NK-92 treated with Interleukin-12 subunit alpha and Interleukin-12 subunit beta, amount 100 ng/mL, for 24 hours (cell line): ENCODE measurements at places on chromosomes 1 and 21.

DNA sequence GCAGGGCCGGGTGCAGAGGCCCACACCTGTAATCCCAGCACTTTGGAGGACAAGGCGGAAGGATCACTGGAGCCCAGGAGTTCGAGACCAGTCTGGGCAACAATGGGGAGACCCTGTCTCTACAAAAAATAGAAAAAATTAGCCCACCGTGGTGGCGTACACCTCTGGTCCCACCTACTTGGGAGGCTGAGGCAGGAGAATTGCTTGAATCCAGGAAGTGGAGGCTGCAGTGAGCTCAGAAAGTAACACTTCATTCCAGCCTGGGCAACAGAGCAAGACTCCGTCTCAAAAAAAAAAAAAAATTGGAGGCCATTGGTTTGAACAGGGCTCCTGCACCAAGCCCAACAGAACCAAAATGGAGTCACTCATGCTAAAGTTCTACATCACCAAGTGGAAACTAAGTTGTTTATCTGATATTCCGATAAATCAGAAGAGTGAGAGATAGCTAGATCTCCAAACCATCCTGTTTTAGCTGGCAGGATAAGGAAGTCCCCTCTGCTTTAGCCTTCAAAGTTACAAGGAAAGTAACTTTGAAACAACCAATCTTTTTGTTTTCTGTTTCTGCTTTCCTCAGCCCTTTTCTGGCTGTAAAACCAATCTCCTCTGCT is 766 bp upstream of the LSM10 start:
- no peak for DNase-seq

DNA sequence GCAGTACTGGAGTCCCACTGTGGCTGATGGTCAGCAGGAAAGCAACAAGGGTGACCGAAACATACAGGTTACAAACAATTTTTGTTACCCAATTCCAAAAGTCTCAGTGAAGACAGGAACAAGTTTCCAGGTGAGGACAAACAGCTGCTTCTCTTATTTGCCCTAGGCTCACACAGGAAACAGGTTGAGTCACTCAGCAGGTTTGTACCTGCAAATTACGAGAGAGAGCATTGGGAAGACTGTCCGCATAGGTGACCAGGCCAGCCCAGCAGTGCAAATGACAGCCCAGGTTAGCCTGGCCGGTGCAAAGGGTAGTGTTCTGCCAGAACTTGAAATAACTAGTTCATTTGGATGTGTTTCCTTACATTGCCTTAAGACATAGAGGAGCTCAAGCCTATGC is 40.0 kb upstream of the DSCAM start:
- DNase-seq = no peak

DNA sequence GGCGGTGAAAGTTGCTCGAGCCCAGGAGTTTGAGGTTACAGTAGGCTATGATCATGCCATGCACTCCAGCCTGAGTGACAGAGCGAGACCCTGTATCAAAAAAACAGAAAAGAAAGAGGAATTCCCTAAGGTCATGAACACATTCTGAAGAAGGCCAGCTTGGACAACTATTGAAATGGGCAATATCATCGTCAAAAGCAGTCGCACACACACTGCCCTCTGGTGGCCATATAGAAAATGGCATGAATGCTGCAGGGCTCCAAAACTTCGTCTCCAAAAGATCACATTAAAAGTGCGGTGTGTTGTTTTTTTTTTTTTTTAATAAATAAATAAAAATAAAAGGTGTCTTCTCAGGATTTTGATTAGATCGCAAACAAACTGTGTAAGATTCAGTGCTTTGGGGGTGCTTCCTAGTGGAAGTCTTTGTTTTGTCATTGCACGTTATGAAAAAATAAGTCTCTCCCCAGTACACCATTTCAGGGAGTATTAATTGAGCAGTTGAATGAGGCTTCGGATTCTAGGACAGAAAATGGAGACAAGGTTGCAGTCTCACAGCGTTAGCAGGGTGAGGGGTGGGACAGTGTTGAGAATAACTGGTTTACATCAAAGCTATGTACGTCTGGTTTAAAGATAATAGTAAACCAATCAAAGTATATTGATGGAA is 87.5 kb upstream of the FMN2 start:
- no peak for DNase-seq

GRCh38 chr1:105652109-105652508 is 1404.4 kb upstream of the PRMT6 start:
- DNase-seq = no peak

GRCh38 chr21:32198384-32198783 is 80.5 kb downstream of the MIS18A start:
- no peak for DNase-seq

- no peak for DNase-seq
These were observed 22.7 kb downstream of the PAX7 start for GRCh38 chr1:18653367-18653766.

DNA sequence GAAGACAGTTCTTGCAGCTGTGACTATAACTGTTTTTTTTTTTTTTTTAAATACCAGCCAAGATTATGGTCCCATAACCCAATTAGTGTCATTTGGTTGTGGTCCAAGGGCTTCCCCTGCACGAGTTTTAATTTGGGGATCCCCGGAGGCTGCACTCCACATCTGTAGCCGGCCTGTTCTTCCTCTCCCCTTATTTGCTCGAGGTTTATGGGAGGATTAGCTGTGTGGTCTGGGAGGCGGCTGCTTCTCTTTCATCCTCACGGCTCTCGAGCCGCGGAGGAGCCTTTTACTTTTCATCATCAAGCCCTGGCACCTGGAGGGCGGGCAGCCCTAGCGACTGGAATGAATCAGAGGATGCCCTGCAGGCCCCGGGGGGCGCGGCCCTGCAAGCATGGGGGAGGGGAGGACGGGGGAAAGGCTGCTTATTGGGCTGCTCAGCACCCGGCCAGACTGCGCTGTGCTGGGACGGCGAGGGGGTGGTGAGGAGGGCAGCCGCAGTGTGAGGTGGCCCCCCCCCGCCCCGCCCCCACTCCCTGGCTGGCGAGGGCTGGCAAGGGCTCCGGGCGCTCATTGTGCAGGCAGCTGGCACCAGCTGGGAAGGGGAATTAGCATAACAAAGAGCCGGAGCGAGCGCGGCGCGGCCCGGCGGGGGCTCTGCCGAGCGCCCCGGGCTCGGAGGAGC is 18.5 kb downstream of the SERTAD4 start:
- DNase-seq = no peak

GRCh38 chr1:46310321-46310720 is 6.8 kb downstream of the UQCRH start:
- DNase-seq = no peak

DNA sequence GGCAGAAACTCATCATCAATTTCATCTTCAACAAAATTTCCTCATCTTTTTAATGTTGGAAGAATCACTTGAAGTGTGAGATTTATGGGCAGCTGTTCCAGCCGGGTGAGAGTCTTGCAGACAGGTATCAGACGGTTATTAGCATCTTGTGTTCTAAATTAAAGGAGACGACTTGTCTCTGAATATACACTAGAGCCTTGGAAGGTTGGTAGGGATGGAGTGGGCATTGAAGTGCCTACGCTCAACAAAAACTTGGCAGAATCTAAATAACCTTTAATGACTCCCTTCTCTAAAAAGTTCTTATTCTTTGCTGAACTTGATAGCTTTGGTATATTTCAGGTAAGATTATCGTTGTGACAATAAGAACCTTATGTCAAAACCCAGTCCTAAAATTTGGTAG is 111.5 kb upstream of the MAGI3 start:
- no peak for DNase-seq

DNA sequence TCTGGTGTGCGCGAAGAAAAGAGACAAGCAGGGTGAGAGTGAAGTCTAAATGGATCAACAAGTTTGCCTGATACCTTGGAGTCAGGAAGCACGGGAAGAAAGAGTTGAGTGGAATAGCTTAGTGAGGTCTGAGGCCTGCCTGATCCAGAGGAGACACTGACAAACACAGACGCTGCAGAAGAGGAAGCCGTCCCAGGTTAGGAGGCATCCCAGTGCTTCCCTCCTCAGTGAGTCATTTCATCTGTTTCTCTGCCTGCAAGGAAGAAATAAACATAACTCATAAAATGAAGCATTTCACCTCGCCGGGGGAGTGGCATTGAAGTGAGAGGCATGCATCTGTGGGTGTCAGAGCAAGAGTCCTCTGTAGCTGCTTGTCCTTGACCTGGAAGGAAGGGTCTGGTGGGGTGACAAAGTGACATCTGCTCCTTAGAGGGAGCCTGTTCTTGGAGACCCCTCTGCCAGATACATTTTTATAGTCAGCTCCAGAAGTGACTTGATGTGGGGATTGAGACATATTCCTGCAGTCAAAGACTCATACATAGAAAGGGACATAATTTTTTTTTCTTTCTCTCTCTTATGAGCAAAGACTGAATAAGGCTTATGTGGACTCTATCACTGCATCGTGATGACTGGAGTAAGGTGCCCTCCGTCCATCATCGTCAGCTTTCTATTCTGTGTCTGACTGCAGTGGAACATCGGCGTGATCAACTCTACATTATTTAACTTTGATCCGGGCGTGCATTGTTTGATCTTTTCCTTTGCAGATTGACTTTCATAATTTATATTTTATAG is 256.7 kb downstream of the KIF26B start:
- DNase-seq = no peak

DNA sequence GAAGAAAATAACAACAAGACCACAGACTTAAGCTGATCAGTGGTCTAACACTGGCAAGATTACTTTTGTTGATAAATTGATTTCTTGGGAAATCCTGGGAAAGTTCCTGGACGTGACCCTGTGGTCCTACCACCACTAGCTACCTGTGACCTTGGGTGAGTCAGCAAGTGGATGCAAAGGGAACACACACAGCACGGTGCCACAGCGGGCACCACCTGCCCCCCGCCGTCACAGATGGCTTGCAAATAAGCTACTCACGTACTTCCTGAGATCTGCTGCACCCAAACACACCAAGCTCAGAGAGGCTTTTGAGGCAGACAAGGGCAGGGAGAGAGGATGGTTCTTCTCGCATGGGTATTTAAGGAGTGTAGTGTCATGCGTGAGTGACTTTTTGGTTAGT is 12.7 kb downstream of the CFAP298 start:
- no peak for DNase-seq

DNA sequence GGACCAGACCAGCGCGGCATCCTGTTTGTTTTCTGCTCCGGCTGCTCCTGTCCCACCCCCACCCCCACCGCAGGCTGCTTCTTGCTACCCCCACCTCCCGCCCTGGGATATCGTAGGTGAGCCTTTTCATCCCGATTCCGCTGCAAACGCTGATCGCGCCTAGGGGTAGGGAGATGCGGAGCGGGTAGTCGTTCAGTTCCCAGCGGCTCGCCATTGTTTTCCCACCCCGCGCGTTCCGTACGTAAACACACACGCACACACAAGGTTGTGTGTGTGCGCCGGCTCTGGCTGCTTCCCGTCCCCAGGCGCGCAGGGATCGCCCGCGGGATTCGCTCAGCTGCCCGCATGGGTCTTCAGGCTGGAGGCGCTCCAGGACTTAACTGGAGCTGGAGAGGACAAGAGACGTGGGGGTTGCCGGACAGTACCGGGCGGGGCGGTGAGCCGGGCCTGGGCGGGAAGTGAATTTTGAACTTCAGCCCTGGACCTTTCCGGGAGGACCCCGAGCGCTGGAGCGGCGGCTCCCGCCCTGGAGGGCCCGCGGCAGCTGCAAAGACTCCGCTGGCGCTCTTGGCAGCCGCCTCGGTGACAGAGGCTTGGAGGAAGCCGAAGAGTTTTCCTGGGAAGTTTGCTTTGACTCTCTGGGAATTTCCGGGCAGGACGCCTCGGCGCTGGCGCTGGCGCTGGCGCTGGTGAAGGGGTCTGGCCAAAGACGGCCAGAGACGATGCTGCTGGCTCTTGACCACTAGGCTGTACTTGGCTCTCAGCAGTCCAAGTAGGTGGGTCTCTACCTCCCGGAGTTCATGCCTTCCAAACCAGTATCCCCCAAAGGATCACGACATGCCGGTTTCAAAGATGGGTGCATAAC is 1.6 kb downstream of the SOX13 start:
- DNase-seq = no peak
